Activated CD4-positive, alpha-beta T cell treated with anti-CD3 and anti-CD28 coated beads, Interleukin-2, amount 50 U/mL, for 1 hour (primary cell): ENCODE measurements at places on chromosomes 2 and 18.

DNA sequence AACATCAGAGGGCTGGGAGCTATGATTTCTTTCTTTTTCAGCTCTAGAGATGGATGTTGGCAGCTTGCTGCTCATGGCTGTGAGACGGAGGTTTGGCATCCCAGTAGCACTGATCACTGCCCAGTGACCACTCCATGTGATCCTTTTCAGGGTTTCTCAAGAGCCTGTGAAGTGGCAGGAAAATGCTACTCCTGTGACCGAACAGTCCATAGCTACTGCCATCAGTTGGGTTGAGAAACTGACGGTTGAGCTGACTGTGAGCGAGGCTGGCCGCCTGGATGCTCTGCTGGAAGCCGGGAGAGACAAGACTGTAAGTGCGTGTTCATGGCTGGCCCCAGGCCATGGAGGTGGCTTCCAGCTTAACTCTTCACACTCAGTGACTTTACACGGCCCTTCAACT lies 34.2 kb downstream of the VWA3B start:
- no peak for DNase-seq

DNA sequence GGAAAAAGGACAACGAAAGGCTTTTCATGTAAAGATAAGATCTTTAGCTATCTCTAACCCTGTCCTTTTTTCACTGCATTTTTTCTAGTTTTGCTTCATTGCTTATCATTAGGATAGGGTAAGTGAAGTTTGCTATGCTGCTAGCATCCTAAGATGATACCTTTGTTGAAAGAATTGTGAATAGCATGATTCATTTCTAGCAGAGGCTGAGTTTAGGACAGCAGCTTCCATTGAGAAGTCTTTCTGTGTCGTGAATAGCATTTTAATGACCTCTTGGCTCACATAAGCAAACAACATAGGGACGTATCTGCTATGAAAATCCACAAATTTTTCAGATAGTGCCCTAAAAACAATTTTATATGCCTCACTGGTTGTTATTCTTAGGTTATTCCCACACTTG lies 36.4 kb upstream of the GAREM2 start:
- DNase-seq: no peak

DNA sequence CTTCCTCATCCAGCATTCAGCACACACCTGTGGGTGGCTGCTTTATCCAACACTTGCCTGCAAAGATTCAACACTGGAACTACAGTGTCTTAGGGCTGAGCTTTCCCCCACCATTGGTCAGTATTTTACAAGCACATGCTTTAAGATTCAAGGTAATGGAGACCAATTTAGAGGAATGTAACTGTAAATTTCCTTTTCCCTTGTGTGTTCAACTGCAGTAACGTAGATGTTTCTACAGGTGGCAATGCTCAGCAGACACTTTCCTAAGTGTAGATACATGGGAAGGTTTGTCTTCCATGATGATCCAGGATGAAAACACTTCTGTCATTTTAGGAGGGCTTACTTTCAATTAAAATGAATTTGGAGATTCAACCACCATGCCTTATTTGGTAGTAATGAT lies 143.6 kb upstream of the PXDN start:
- DNase-seq: no peak

DNA sequence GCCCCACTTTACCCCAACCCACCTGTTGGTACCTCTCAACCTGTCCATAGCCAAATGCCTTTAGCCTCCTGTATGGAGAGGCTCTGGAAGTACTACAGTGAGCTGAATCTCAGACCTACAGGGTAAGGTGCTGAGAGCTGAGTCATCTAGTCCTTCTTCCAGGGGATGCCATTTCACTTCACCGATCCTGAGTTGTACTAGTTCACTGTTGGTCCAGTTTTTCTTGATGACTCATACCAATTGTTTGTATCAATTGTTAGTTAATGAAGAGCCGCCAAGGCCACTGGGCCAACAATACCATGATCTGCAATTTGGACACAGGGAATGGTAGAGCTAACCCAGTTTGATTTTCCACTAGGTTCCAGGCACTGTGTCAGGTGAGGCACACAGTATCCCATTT lies 257.0 kb downstream of the CLIP4 start:
- DNase-seq: no peak

GRCh38 chr2:127623388-127624319 lies 22.3 kb upstream of the GPR17 start:
- no peak for DNase-seq

DNA sequence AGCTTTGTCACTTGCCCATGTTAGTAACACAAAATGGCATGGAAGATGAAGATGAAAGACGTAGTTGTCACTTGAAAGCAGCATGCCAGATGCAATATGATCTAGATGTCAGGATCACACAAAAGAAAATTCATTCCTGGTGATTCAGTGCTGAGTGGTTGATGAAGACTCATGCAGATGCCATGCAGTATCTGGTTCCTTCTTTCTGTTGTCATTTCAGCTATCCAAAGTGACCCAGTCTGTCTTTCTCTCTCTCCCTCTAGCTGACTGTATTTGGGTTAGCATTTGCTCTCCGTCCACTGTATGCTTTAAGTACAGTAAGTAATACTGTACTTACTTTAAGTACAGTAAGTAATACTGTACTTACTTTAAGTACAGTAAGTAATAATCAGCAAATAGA lies 50.4 kb downstream of the TTN start:
- DNase-seq: no peak

DNA sequence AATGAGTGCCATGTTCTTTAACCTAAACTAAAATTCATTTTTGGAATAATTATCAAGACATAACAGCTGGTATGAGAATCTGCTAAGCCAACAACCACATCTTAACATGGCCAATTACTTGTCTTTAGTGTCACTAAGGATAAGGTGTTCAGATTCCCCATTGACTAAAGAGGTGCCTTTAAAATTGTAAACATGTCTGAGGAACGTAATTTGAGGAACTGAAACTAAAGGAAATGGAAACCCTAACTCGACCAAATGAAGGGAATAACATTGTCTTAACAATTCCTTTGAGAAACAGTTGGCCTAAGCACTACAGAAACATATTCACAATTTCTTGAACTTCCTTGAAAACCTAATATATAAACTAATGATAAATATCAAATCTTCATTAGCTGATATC lies 355.4 kb upstream of the GULP1 start:
- DNase-seq: no peak

DNA sequence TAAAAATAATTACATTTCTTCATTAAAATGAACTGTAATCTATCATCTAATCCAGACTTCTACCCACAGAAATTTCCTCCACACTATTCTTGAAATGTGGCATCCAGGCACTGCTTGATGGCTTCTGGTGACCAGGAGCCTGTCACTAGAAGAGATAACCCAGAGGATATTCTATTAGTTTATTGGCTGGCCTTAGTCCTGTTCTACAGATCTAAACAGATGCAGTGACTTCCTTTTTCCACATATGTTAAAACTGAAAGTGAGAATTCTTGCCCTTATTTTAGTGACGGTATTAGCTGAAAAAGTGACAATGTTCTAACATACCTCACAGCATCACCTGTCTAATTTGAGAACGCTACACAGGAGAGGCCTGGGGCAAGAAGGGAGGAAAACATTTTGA lies 775.4 kb downstream of the TSN start:
- DNase-seq: no peak

- DNase-seq: no peak
Measured at GRCh38 chr2:239791526-239792404, 233.4 kb downstream of the NDUFA10 start.

GRCh38 chr2:130152816-130153595 lies 8.1 kb upstream of the CCDC74B start:
- no peak for DNase-seq

DNA sequence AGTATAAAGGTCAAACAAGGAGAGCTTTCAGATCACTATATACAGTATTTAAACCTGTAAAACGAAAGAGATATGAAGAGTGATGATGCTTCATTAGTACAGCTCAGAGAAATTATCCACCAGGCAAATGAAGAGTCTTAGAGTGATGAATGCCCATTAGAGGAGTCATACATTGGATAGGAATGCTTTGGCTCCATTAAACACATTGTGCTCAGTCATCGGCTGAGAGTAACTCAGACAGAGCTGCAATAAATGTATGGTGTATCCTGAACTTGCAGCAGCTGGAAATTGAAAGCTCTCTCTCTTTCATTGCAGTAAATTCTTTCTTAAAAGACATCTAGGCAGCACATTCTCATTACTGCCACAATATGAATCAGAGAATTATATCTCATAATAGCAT lies 340.8 kb upstream of the SPHKAP start:
- DNase-seq: no peak

- no peak for DNase-seq
Measured at GRCh38 chr2:151623631-151624030, 110.6 kb downstream of the NEB start.

- DNase-seq: no peak
Measured at GRCh38 chr2:125259451-125259850, 1234.4 kb downstream of the CNTNAP5 start.

- no peak for DNase-seq
Measured at GRCh38 chr18:78754311-78755043, 225.1 kb upstream of the SALL3 start.

DNA sequence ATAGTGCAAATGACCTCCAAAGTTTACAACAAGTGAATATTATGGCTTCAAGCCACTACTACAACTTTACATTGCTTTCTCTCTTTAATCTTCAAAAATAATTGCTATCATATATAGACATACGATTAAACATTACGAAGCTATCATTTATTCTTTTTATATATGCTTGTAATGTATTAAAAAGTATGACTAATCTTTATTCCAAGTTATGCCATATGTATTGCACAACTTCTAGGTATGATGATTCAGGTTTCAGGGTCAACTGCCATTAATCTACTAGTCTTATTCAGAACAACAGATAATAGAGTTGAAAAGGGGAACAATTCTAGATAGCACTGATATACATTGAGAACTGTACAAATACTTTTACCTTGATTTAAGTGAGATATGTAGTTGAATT lies 506.2 kb upstream of the TMEFF2 start:
- DNase-seq: no peak

GRCh38 chr2:207385903-207386302 lies 143.9 kb upstream of the CREB1 start:
- no peak for DNase-seq

DNA sequence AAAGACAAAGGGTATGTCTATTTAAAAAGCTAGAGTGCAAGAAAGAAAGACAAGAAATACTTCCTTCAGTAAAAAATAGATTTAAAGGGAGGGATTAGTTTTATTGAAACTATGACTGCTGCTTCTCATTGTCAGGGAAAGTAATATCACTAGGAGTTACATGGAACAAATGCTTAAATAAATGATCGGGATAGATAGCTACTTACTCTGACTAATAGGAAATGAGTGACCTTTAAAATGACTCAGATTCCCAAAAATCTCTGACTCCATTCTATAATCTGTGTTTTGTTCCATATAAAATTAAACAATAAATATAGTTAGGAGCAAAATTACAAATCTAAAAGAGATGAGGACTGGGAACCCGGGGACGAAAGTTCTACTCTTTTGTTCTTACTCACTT lies 669.3 kb downstream of the NR4A2 start:
- DNase-seq: no peak

DNA sequence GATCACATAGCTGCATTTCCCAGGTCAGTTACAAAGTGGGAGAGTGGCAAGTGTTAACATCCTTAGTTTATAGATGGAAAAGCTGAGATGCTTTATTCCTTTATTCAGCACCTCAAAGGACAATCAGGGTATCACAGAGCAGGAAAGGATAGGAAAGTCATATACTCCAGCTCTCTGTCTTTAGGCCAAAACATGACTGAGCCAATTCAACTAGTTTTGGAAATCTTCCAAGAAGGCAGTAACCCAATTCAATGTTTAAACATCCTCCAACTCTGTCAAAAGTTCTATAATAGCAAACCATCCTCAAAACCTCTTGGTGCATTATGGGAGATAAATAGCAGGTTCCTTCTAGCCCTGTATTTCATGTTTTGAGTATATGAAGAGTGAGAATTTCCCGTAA lies 25.2 kb downstream of the CASP8 start:
- DNase-seq: no peak

DNA sequence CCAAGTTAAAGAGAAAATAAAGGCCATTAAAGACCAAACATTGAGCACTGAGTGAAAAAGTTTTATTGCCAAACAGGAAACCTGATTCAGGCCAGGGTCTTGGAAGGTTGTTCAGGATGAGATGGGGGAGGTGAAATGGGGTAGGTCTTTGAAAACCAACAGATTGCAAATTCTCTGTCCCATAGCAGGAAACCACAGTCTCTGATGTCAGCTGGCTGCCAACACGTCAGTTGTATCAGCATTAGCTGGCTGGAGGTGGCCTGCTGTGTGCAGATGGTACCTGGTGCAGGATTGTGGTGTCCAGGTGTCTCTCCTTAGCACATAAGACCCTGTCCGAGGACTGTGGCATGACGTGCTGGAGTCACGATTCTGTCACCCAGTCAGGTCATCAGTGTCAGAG lies 106.3 kb downstream of the MSH2 start:
- DNase-seq: no peak

- DNase-seq: no peak
Measured at GRCh38 chr2:144595279-144595678, 75.4 kb upstream of the ZEB2 start.

GRCh38 chr18:3892152-3892551 lies 442.2 kb downstream of the TGIF1 start:
- no peak for DNase-seq

DNA sequence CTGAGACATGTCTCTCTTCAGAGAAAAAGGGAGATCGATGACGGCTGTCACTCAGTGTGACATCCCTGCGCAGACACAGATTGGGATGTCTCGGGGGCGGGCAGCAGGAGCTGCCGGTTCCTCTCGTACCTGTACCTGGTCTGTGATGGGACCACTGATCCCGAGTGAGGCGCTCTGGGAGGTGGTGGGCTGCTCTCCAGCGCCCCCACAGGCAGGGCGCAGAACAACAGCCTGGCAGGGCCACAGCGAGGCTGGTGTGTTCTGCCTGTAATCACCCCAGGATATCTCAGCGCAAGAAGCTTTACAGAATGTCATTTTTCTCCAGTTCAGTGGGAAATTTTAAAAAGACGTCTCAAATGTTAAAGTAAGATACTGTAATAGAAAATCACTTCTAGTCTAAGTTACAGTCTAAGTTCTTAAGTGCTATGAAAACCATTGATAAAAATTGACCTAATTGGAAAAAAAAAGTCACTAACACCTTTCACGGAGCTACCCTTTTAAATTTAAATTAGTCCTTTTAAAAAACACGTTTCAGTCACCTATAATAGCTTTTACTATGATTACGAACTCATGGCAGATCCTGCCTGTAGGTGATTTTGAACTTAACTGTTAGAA lies 189.8 kb downstream of the SNTG2 start:
- peak; percentile 30 for DNase-seq

GRCh38 chr2:186575302-186575701 lies 14.6 kb upstream of the ITGAV start:
- no peak for DNase-seq
